ENCODE measurements at places on chromosomes 5 and 9.

DNA sequence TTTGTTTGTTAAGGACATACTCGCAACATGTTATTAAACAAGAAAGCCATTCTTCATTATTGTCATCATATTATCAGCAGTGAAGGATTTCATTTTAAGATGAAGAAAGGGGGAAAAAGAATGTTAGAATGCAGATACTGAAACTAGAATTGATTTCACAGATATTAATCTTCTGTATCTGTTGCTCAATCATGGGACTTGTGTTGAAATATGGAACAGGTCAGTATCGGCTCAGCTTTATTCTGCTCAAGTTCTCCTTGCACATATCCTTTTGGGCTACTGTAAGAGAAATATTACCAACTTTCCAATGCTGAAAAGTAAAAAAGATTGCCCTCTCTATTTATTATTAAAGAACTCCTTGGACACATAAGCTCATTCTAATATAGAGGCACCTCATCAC lies 13.8 kb upstream of the ANXA1 start:
- DNase-seq: no peak

DNA sequence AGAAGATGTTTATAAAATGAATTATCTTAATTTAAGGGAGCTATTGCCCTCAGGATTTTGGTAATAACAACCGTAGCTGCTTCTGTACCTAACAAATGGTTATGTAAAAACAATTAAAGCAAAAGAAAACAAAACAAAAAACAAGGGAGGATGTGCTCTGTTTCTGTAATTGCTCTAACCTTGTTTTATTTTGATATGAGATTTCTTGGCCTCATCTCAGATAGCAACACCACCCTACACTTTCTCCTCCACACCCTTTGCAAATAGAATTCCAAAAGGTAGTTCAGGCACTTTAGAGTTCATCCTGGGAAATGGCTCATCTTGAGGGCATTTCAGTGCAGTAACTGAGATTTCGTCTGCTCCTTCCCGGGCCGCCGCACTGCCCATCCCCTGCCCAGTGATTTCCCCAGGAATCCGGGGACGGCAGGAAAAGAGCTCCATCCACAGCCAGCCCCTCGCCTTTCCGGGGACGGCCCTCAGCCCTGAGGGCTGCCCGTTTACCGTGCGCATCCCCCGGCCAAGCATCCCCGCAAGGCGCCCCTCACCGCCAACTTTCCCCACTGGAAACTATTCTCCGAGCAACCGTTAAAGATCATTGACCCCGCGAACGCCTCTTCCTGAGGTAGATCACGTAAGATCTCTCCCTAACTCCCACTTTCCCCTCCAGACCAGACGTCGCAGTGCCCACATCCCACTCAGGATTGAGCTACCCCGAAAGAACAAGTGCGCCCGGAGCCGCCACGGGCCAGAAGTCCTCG lies 1.2 kb downstream of the FNBP1 start:
- DNase-seq: no peak

DNA sequence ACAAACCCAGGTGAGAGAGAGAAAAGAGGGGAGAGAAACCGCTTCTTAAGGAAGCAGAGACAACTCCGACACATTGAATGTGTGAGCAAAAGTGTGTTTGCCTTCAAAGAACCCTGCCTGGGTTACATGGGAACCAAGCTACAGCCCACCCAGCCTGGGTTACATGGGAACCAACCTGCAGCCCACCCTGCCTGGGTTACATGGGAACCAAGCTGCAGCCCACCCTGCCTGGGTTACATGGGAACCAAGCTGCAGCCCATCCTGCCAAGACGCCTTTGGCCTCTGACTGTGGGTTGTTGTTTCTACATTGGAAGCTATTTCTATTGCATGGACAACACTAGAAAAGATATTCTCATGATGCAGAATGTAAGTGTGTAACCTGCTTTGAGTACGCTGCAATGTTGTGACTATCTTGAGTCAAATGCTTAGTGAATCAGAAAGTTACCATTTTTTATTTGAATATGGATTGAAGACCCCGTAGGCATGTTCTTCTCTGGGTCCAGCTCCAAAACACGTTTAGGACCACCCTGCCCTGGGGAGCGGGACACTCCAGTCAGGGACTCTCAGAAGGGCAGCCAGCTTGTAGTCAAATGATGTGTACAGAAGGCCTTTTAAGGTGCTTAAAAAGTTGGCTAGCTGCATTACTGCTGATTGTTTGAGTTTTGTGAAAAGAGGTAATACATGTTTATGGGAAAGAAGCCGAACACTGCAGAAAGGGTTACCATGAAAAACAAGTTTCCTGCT lies 39.1 kb upstream of the UNC5A start:
- DNase-seq: no peak

DNA sequence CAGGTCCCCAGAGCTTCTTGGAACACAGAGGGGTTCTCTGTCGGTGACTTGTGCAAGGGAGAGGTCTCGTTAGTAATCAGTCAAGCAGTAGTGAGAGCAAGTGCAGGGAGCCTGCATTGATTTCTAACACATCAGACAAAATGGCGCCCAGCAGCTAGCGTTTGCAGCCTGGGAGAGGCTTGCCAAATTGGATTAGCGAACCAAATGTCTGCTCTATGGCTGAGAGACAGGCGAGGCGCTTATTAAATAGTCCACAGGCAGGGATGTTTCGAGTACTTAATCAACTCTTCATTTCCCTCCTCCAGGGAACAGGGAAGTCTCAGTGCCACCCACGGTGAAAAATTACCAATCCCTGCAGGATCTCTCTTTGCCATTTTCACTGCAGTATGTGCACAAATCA lies 131.4 kb upstream of the SHB start:
- no peak for DNase-seq

DNA sequence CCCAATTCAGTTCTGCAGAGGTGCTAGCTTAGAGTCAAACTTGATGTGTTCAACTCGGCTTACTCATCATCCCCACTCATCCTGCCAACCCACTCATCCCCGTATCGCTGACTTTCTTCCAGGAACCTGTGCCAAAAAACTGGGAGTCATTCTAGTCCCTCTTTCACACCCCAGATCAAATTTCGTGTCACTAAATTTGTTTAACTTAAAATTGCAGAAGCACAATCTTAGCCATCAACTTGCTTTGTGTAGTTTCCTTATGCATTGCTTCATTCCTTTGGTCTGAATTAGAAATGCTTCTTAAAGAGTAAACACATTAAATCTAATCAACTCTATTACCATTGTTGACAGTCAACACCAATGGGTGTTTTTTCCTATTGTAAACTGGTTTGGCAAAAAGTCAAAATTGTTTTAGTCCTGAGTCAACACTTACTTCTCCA lies 162.4 kb downstream of the TTC39B start:
- no peak for DNase-seq

DNA sequence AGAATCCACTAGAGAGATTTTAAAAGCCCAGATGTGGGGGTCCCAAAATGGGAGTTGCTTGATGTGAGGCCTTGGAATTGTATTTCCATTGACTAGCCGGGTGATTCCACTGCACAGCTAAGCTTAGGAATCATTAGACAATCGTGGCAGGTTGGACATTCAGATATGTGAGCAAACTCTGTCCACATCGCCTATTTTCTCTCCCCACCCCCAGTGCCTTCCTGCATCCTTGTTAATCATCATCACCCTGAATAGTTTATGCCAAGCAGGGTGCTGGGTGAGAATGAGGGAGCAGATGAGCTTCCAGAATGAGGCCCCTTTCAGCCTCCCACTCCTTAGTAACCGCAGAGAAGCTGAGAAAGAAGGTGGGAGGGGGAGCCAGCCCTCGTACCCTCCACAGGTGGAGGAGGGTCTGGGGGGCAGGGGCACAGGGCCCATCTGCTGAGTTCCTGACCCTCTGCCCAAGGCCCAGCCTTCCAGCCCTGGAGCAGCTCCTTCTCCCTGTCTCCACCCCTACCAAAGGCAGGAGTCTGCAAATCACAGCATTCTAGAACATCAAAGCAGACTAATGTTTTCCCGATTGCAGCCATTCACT lies 7.7 kb upstream of the TCOF1 start:
- no peak for DNase-seq

DNA sequence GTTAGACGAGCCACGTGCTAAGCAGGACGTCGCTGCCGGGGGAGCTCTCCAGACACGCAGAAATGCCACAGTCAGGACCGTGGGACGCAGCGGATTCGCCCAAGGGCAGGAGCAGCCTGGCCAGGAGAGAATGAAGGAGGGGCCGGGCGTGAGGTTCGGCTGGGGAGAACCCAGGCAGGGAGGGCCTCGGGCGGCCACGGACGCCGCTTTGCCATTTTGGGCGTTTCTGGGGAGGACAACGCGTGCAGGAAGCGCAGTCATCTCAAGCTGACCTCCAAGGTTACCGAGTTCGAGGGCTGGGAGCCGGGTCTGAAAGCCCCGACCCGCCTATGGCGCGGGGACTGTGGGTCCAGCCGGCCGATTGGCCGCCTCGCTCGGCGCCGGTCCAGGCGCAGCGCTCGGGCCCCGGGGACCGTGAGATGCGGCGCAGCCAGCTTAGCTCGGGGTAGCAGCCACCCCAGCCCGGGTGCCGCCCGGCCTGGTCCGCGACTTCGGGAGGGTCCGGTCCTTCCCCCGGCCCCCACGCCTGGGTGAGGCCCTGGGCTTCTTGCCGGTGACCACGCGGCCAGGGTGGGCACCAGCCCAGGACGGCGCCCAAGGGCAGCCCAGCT lies 760 bp upstream of the MAN1B1 start:
- DNase-seq: peak; percentile 24

DNA sequence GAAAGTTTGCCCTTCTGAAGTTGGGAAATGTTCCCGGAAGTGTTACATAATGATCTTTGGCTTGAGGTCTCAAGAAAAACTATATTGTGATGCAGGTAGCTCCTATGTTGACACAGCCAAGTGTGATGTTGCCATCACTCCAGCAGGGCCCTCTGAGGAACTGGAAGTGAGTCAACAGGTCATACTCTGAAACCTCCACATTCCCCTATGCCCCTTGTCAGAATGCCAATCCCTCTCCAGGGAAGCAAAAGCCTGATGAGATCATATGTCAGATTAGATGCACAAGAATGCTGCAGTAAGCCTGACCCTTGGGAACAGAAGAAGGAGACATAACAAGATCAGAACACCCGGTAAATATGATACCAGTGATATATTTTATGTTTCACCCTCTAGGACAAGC lies 66.8 kb upstream of the ITGA2 start:
- DNase-seq: no peak

DNA sequence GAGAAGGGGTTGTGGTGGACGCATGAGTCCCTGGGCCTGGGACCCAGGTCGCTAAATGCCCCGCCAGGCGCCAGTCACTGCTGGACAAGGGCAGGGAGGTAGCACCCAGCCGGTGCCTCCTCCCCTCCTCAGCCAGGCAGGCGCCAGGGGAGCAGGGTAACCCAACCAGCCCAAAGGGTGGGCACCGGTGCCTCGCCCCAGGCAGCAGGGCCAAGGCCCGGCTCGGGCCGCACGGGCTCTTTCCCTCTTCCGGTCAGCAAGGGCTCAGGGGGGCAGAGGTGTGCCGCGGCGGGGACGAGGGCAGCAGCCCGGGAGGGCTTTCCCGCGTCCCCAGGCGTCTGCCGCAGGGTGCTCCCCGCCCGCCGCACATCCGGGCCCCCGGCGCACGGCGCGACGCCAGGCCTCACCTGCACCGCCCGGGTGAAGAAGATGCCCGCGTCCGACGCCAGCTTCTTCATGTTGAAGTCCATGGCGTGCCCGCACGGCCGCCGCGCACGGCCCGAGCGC lies 393 bp downstream of the SH3GLB2 start:
- peak; percentile 12 for DNase-seq

DNA sequence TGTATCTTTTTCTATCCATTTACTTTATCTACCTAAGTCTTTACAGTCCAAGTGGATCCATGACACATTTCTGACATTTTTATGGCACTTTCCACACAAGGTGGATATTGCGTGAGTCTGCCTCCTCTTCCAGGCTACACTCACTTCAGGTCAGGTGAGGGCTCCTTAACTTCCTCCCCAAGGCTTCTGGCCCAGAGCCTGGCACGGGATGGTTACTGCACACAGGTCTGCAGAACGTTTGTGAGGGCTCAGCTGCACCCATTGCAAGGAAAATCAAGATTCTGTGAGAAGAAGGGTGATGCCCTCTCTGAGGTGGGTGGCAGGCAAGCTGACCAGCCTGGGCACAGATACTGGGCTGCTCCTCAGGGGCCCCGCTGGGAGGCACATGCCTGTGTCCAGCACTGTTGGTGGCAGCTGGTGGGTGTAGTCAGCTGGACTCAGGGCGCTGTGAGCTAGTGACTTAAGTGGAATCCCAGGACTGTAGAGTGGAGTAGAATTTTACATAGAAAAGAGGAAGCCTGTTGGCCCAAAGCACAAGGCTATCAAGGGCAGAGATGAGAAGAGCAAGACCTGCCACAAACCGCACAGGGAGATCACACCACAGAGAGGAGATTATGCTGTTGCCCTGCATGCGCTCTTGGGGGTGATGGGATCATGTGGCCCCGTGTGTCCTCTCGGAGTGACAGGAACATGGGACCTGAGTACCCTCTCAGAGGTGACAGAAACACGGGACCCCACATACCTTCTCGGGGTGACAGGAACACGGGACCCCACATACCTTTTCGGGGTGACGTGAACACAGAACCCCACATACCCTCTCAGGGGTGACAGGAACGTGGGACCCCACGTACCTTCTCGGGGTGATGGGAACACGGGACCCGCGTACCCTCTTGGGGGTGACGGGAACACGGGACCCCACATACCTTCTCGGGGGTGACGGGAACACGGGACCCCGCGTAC lies 21.3 kb downstream of the AHRR start:
- DNase-seq: no peak

GRCh38 chr5:72232838-72233237 lies 87.2 kb downstream of the MRPS27 start:
- no peak for DNase-seq

GRCh38 chr5:131706281-131706680 lies 71.3 kb upstream of the RAPGEF6 start:
- no peak for DNase-seq

DNA sequence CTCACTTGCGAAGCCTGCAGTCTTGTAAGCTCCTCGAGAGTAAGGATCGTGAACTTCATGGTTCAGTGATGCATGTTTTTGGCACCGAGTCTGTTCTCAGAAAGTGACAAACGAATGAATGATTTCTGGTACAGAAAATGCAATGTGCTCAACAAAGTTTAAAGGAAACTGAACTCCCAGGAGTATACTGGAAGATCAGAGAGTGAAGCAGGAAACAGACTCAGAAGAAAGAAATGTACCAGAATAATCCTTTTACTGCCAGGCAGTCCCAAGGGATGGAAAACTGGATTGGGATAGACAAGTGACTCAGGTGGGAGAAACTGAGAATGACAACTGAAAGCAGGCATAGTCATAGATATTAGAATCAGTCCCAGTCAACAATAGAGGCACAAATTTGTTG lies 420.6 kb downstream of the CTNND2 start:
- DNase-seq: no peak

- no peak for DNase-seq
Observed at GRCh38 chr9:6896562-6896961, 138.8 kb downstream of the KDM4C start.

DNA sequence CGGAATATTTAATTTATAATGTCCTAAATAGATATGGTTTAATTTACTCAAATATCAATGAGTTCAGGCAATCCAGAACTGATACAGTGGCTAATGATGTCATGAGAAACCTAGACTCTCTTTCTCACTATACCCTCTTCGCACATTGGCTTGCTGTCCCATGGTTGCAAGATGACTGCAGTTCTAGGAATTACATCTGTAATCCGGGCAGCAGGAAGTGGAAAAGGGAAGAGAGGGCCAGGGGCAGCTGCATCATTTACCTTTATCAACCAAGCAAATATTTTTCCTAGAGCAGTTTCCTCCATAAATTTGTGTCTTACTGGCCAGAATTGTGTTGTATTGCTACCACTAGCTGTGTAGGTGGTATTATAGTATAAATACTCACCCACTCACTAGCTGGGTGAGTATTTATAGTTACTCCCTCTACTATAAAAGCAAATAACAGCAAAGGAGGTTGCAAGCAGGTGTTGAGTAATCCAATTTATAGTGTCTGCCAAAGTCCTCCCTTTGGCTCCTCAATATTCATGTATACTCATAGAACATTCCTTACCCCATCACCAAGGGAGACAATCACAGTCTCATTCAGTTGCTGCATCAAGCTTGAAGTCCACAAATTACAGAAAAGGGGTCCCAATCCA lies 168.8 kb downstream of the DROSHA start:
- DNase-seq: no peak

All from stimulated activated CD8-positive, alpha-beta memory T cell treated with anti-CD3 and anti-CD28 coated beads, Interleukin-12 subunit alpha, Interleukin-12 subunit beta, amount 100 ng/mL, for 4 hours (primary cell).